Stomach (tissue), 19 donors: ENCODE measurements at places on chromosomes 7 and 10. TPM values are rescaled to one million over a fixed set of nuclear protein-coding genes. Genes with fewer than 3 reads are reported as not detected.

SVOPL gene
- under 0.01 TPM for total RNA-seq

RSPH10B gene
- not detected for total RNA-seq

DNA sequence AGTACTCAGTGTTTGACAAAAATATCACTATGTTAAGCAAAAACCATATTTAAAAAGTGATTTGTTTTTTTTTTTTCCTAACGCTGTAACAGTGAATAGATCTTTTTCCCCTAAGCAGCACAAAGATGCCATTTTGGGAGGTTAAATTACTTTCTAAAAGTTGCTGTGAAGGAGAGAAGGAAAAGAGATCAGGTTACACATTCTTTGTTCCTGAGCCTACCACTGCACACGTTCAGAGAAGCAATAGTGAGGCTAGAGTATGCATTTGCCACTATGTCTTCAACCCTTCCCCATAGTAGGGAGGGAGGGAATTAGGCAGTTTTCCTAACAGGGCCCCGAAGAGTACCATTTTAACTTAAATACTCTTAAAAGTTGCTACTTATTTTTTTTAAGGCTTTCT, 38.9 kb downstream of the BMPR1A start:
- no peaks in the 10 kb centered on the region for H3K4me1 ChIP-seq
- H3K4me3 ChIP-seq = no peak overlapping the region
- no peaks in the 10 kb centered on the region for H3K27me3 ChIP-seq
- no peak for DNase-seq
- no peaks in the 10 kb centered on the region for H3K36me3 ChIP-seq
- no peak overlapping the region for H3K27ac ChIP-seq

GRCh38 chr7:120169996-120170783, 102.8 kb upstream of the KCND2 start:
- no peak for DNase-seq
- no peak overlapping the region for H3K4me3 ChIP-seq
- H3K27me3 ChIP-seq = no peaks in the 10 kb centered on the region
- H3K4me1 ChIP-seq = no peaks in the 10 kb centered on the region
- H3K36me3 ChIP-seq = no peaks in the 10 kb centered on the region

DNA sequence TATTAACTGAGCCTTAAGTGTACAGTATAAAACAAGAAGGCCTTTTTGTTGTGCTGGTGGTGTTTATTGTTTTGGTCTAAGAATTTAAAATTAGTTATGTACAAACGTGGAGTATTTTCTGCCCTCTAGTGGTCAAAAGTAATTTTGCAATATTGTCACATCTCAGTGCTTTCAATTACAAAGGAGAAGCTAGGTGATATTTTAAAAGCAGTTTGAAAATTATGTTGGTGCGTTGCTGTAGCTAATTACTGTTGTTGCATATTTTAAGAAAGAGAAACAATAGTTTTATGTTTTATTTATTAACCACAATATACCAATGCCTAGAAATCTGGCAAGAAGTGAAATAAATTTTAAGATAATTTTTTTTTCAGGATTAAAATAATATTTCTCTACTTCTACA, 11.4 kb downstream of the NPVF start:
- no peak overlapping the region for H3K27ac ChIP-seq
- no peaks in the 10 kb centered on the region for H3K27me3 ChIP-seq
- no peaks in the 10 kb centered on the region for H3K4me1 ChIP-seq

- no peak overlapping the region for H3K27ac ChIP-seq
- H3K4me3 ChIP-seq = no peak overlapping the region
- H3K36me3 ChIP-seq = no peaks in the 10 kb centered on the region
- H3K27me3 ChIP-seq = no peaks in the 10 kb centered on the region
- no peak for DNase-seq
Observed at GRCh38 chr10:5500910-5501309, 1.5 kb upstream of the CALML5 start.

- H3K27me3 ChIP-seq = no peaks in the 10 kb centered on the region
- DNase-seq = no peak
- no peaks in the 10 kb centered on the region for H3K36me3 ChIP-seq
- no peak overlapping the region for H3K27ac ChIP-seq
- H3K4me3 ChIP-seq = no peak overlapping the region
Observed at GRCh38 chr7:22572937-22573336, 72.9 kb upstream of the STEAP1B start.

GRCh38 chr7:34354899-34355298, 303.1 kb upstream of the NPSR1 start:
- H3K4me3 ChIP-seq = no peak overlapping the region
- no peaks in the 10 kb centered on the region for H3K4me1 ChIP-seq
- H3K27me3 ChIP-seq = no peaks in the 10 kb centered on the region
- DNase-seq = no peak
- H3K36me3 ChIP-seq = no peaks in the 10 kb centered on the region
- H3K27ac ChIP-seq = no peak overlapping the region
